Muscle of back (tissue), 13 donors: ENCODE measurements at places on chromosomes 2 and 18.

GRCh38 chr18:42092848-42093247, 137.8 kb downstream of the PIK3C3 start:
- no peak for DNase-seq

DNA sequence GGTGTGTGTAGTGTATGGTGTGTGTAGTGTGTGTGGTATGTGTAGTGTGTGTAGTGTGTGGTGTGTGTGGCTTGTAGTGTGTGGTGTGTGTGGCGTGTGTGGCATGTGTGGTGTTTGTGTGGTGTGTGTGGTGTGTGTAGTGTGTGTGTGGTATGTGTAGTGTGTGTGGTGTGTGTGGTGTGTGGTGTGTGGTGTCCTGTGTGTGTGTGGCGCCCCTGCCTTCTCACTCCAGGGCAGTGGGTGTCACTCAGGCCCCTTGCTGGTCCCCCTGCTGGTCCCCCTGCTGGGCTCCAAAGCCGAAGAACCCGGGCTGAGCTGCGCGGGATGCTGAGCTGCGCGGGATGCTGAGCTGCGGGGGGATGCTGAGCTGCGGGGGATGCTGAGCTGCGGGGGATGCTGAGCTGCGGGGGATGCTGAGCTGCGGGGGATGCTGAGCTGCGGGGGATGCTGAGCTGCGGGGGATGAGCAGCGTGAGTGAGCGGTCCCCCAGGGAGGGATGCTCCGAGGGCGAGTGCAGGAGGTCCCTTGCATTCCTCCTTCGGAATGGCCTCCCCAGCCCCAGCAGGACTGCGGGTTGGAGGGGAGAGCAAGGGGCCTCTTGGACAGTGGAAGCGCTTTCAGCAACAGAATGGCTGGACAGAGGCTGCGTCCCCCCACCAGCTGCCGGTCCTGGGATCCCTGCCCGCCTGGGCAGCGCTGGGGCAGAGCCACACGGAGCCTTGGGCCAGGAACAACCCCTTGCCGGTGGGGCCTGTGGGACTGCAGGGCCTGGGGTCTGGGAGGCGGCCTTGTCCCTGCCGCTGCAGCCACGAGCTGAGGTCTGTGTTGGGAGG, 3.4 kb upstream of the RTP5 start:
- DNase-seq: peak; percentile 66

GRCh38 chr2:130796290-130796689, 40.4 kb upstream of the ARHGEF4 start:
- no peak for DNase-seq

GRCh38 chr2:84486441-84487115, 27.5 kb upstream of the SUCLG1 start:
- DNase-seq: peak; percentile 11

- no peak for DNase-seq
These were observed 172.0 kb downstream of the SLC4A10 start for GRCh38 chr2:161796192-161796591.

GRCh38 chr2:163469561-163469962, 266.2 kb downstream of the FIGN start:
- DNase-seq: no peak

GRCh38 chr2:46748735-46749531, 166.7 kb downstream of the MCFD2 start:
- DNase-seq: peak; percentile 56

- no peak for DNase-seq
These were observed 258.4 kb downstream of the PLCL1 start for GRCh38 chr2:198062826-198063225.

DNA sequence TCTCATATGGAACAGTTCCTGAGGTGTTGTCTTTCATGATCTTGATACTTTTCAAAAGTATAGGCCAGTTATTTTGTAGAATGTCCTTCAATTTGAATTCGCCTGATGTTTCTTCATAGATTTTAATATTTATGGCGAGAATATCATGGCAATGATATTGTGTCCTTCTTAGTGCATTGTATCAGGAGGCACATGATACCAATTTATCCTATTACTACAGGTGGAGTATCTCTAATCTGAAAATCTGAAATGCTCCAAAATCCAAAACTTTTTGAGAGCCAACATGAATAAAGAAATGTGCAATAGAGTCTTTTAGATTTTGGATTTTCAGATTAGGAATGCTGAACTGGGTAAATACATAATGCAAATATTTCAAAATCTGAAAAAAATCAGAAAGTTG, 216.6 kb upstream of the LYPD1 start:
- no peak for DNase-seq

- no peak for DNase-seq
These were observed 21.7 kb downstream of the C2orf92 start for GRCh38 chr2:97691166-97691565.

- DNase-seq: no peak
These were observed 40.0 kb downstream of the RNF144A start for GRCh38 chr2:6957031-6957714.

GRCh38 chr2:156489195-156489594, 53.0 kb downstream of the GPD2 start:
- no peak for DNase-seq

DNA sequence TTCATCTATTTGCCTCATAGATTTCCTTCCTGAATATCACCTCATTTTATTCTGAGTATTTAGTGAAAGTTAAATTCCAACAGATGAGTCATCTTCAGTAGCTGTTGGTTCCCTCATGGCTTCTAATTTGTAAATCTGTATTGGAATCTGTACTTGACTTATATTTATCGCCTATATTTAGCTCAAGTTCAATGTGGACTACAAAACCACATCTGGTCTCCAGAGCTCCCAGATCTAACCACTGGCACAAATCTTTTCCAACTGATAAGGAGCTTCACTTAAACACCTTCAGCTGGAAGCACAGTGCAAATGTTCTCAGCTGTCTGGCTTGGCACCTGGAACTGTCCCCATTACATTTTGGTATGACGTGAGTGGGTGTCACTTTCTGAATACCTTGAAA, 82.8 kb upstream of the DSEL start:
- peak; percentile 50 for DNase-seq

- DNase-seq: no peak
These were observed 440.5 kb upstream of the ID2 start for GRCh38 chr2:8241317-8241716.

DNA sequence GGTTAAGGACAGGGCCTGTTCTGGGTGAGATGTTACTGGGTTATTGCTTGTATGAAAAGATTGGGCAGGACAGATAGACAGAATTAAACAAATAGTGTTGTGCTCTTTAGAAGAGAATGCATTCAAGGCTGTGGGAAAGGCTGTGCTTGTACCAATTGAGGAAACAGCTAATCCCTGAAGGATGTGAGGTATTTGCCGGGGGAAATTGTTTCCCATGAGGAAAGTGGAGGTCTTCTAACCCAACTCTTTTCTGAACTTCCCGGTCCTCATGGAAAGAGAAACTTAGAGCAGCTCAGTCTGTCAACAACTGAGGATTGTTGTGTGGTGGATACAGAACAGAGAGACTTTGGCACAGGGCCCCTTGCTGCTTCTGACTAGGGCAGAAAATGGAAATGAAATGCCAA, 9.5 kb downstream of the SLC1A4 start:
- DNase-seq: no peak

DNA sequence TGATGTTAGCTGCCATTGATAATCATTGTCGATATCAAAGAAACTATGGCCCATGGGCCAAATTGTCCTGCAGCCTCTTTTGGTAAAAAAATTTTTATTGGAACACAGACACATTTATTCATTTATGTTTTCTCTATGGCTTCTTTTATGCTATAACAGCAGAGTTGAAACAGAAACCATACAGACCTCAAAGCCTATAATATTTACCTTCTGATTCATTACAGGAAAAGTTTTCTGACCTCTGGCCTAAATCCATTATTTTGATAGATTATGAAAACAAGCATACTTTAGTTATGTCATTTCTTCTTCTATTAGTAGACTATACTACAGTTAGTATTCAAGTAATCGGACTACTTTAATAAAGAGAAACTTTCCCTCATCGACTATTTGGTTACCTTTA, 349.7 kb upstream of the GALNT5 start:
- DNase-seq: no peak

DNA sequence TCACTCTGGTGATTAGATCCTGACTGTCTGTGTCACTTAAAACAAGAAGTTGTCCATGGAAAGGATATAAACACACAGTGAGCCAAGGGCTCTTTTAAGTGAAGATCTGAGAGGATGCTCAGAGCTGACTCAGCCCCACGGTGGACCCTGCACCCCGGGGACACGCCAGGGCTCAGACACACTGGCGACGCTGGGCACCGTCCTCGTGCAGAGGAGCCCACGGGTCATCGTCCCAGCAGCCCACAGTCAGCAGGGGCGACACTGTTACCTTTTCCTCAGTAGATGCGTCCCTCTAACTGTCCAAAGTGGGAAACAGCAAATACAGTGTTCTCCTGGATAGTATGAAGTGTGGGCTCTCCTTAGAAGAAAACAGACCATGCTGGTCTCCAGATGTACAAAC, 225.6 kb downstream of the HDAC4 start:
- no peak for DNase-seq

GRCh38 chr18:22921772-22922171, 11.4 kb upstream of the RBBP8 start:
- no peak for DNase-seq

GRCh38 chr2:207879536-207879935, 109.8 kb upstream of the FZD5 start:
- DNase-seq: no peak

DNA sequence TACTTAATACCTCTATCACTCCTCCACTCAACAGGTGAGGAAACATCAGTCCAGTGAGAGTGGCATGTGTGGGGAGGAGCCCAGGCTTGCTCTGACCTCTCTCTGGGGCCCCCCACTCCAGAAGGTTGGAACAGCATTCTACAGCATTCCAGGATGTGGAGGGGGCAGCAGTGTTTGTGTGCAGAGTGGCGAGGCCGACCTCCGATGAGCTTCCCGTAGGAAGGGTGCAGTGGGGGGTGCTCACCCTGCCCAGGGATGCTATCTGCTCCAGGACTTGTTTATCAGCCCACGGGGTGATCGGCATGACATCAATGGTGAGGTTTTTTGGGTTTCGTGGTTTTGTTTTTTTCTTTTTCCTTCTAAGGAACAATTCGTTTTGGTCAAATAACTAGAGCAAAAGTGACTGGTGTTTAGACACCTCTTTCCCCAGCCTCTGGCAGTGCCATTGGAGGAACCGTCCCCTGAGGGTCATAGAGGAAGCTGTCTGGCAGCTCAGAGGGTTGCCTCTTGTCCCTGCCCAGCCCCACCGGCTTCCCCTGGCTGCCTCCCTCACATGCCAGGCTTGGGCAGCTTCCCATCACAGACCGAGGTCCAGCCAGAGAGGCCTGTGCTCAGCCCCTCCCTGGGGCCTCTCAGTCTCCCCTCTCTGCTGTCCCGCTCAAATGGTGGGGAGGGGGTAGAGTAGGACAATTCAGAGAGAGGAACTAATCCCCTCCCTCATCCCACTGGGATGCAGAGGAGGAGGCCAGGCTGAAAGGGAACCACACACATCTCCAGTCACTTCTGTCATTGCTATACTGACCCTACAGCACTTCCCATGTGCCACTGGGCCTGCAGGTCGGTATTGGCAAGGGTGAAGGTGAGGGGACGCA, 96.5 kb downstream of the ZFP36L2 start:
- DNase-seq: no peak

GRCh38 chr2:216306868-216307267, 65.4 kb downstream of the MARCHF4 start:
- DNase-seq: no peak

DNA sequence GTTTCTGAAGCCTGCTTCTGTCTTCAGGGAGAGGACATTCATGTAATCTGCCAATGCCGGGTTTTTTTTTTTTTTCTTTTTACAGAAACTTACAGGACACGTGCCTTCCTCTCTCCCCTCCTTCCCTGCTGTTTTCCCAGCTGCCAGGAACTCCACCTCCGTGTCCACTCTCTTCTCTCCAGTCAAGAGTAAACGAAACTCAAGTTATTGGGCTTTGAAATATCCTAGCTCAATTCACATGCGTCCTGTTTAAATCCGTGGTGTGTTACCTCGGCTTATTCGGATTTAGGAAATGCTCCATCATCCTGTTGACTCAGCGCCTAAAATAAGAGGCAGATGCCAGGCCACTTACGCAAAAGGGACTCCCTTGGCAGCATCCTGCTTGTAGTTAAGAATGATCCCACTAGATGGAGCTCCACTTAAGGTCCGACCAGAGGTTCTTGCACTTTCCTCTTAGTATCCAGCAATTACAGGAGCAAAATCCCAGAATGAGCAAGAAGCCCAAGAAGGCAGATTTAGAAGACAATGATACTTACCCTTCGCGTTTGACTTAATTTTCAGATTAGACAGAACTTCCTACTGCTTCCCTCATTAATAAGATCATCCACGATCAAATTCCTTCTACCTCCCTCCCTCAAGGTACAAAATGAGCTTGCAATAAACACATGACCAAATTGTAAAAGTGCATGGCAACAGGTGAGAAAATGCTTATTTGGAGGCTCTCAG, 97.2 kb upstream of the ZCCHC2 start:
- peak; percentile 94 for DNase-seq

GRCh38 chr2:215851082-215851481, 162.3 kb downstream of the MREG start:
- no peak for DNase-seq

GRCh38 chr2:70921031-70921430, 14.7 kb upstream of the ATP6V1B1 start:
- DNase-seq: no peak

DNA sequence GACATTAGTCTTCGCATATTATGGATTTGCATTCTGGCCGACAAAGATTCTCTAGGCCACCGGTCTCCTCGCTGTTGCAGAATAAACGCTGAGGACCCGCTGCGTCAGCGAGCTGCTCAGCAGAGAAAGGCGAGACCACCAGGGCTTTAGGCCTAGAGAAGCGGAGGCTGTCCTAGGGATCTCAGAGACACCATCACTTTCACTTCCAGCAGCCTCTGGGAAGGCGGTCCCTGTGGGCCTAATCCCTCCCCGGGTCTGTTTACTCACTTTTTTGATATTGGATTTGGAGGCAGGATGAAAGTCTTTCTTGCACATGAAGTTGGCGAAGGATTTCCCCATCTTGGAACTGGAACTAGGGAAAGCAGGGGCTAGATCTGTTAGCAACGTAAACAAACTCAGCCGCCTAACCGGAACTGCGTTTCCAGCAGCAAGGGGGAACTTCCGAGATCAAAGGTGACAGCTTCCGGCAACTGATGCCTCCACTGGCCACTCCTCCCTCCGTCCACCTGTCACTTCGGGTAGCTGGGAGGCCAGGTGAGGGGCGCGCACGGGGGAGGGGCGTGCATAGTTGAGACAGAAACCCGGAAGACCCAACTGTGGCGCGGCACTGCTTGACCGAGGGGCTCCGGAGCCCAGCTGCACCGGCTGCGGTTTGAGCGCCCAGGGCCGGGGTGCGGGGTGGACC, at the start of gene SCRN3:
SCRN3 (plus strand) TSS at position 447 of the 685 bp plus-strand sequence. CDS start 2,554 bp downstream, outside the sequence.
- DNase-seq: peak; percentile 95

- no peak for DNase-seq
These were observed 9.3 kb downstream of the PTH2R start for GRCh38 chr2:208415897-208416296.

DNA sequence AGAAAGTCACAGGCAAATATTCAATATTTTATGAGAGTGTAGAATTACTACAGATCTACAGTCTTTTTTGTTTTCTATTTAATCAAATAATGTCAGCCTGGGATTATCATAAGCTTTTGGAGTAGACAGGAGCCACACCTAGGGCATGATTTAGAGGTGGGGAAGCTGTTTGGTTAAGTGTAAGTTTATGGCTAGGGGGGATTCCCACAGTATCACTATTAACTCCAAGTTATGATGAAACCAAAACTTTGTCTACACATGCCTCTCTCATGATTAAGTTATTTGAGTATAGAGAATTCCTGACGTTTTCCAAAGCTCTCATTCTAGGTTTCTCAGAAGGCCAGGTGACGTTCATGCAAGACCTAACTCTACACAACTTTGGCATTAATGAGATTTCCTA, 2.1 kb downstream of the SERPINB10 start:
- DNase-seq: no peak
